ENCODE measurements at places on chromosomes 4 and X.

DNA sequence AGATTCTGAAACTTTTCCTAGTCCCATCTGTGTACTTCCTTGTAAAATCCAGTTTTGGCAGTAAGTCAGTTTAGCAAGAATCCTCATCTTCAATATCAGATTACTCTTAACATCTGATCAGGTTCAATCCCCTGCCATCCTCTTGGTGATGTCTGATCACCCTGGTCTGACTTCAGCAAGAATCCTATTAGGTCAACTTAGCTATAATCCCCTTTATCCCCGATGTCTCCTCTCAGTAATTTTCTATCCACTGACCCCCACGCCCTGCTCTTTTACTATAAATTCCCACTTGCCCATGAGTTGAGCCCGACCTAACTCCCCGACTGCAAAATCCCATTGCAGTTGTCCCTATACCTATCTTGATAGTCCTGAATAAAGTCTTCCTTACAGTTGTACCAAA lies 57.9 kb upstream of the PRSS48 start:
- no peak for DNase-seq

DNA sequence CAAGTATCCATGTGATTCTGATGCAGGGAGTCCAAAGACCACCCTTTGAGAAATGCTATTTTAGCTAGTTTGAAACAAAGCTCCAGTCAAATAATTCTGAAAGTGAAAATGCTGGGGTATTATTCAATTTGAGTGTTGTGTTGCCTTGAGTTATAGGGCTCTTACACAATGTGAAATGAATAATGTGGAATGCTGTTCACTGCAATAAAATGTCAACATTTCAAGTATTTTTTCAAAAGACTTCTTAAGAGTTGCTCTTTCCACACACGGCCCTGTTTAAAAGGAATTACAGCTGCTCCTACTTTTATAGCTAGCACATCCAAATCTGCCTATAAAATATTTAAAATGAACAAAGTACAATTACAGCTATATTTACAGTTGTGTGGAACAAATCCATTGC lies 27.5 kb upstream of the PLS3 start:
- DNase-seq: no peak

DNA sequence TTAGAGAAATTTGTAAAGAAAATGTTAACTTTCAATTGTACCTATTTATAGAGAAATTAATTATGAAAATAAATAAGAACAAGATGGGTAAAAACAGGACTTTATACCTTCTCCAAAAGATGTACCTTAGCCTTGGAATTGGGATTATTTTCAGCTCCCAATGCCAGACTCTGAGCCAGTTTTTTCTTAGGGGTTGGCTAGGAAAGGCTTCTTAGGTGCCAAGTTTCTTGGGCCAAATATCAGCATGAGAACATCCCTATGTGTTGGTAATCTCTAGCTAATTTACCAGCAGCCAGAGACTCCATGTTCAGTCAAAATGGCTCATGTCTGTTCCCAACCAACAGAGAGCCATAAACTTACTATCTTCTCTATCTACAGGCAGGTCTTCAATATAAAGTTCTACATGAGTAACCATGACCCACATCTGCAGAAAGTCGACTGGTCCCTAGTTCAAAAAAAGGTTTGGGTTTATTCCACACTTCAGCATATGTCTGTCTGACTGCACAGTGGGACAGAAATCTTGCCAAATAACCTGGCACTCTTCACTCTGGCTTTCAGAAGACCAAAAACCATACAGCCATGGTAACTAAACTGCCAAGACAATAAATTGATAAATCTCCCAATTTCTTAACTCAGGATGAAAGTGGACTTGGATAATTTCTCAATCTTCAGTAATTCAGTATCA lies 380.5 kb upstream of the RASGEF1B start:
- no peak for DNase-seq

DNA sequence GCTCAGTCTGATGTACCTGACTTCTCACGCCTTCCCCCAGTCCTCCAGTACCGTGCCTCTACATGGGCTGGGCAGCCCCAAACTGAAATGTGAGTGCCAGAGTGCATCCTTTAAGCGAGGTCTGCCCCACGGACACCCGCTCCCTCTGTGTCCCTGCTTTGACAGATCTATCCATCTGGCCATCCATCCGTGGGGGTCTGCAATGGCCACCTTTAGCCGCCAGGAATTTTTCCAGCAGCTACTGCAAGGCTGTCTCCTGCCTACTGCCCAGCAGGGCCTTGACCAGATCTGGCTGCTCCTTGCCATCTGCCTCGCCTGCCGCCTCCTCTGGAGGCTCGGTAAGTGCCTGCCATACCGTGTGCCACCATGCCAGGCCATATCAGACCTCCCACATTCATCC lies 827 bp downstream of the PORCN start:
- DNase-seq: no peak

- DNase-seq: no peak
Measured at GRCh38 chr4:185683222-185683621, 128.8 kb downstream of the SORBS2 start.

DNA sequence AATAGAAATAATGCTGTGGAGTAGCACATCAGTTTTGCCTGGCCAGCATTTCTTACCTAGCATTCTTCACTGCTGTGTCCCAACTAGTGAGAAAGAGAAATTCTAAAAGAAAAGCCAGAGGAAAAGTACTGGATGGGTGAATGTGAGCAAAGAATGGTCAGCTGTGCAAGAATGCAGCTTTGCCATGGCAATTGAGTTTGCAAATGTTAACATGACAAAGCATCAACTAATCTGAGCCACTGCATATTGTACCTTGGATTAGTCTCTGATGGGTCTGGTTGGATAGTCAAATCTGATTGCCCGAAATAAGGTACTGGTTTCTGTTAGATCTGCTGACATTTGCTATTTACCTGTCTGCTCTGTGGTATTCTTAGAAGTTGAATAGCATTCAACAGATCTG lies 38.7 kb downstream of the ADD1 start:
- no peak for DNase-seq

DNA sequence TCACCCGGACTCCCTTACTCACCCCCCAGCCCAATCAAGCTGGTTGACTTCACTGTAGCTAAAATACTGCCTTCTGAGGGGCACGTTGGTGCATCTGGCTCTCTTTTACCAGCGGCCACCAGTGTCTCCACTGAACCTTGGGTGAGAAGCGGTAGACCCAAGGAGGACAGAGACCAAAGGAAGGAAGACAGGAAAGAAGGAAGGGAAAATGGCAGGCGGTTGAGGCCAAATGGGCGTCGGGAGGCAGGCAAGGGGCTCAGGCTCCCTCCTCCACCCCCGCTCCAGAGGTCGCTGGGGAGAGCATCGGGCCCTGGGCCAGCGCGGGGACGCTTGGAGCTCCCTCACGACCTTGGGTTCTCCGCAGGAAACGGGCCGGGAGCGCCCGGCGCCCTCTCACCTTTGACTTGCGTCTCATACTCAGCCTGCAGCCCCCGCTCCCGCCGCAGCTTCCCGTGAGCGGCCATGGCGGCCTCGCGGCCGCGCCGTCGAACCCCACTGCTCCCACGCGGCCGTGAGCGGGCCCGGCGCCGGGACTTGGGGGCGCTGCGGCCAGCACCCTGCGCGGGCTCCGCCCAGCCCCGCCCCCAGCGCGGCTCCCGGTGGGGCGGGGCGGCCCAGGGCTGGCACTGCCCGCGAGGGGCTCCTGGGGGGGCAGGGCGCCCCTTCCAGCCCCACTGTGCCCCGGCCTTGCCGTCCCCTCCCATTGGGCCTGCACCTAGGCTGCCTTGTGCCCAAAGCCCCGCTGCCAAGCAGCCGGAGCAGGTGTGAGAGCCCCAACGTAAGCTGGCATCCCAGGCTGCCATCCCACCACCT lies at the start of gene ARHGAP4:
Gene ARHGAP4, minus strand, starts transcription at position 526 of the 813 bp plus-strand sequence. Its CDS starts 62 bp downstream, at position 464.
- no peak for DNase-seq

DNA sequence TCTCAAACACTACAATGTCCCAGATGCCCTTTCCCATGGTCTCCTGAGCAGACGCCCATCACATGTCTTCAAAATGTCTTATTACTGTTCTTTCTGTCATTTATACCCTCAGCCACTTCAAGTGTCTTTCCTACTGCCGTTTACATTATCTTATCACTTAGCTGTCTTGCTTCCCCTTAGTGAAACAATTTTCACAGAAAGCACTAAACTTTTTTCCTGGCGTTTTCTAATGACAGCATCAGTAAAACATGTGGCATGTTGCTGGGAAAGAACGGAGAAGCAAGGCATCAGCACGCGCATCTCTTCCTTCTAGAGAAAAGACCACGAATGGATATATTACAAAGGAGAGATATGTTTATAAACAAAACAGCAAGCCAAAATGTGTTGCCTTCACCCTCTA lies 189.7 kb upstream of the SLIT2 start:
- DNase-seq: no peak

DNA sequence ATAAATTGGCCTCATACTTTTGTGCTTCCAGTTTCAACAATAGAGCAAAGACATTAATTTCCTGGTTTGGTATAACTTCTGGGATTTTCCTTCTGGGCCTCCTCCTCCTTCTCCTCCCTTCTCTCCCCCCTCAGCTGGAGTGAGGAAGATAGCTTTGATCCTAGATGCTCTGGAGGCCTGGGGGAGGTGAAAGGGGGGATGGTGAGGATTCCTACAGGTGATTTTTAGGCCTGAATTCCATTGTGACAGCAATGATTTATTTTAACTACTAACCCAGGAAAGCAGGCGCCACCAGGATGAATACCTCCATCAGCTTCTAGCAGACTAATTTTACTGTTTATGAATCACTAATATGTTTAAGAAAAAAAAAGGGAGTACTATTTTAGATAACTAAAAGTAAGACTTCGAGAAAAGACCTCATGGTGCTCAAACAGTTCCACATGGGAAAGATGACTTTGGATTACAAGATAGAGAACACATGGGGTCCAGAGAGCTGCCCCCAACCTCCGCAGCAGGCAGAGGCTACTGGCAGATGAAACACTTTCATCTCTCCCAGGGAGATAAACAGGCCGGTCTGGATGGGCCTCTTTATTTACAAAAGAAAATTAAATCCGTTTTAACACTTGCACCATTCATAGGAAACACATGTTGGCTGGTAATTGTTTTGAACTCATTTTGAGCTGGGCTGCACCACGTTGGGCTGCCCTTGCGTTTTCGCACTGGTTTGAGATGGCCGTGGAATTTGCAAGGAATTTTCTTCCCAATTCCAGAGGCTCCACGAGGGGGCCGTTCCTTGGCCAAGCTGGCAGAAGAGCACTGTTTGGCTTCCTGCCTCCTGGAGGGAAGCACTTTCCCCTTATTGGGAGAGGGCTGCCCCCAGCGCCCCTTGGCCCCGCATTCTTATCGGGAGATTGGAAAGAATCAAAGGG lies 125.1 kb upstream of the STX18 start:
- DNase-seq: no peak

- DNase-seq: no peak
Measured at GRCh38 chrX:73847100-73847499, 284.1 kb downstream of the CHIC1 start.

DNA sequence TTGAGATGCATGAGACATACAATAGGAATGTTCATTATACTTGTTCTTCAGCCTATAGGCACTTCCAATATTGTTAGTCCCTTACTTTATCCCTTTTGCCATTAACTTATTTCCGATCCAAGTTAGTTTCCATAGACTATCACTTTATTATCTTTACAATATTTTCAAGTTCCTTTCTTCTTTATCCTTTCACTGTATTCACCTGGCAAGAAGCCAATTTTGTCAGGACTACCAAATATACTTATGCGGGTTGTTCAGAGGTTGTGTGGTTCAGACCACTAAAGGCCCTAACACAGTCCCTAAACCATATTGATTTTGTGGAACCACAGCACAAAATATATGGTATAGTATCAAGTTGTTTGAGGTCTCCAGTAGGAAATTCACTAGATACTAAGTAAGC lies 245.0 kb upstream of the HTR2C start:
- no peak for DNase-seq

DNA sequence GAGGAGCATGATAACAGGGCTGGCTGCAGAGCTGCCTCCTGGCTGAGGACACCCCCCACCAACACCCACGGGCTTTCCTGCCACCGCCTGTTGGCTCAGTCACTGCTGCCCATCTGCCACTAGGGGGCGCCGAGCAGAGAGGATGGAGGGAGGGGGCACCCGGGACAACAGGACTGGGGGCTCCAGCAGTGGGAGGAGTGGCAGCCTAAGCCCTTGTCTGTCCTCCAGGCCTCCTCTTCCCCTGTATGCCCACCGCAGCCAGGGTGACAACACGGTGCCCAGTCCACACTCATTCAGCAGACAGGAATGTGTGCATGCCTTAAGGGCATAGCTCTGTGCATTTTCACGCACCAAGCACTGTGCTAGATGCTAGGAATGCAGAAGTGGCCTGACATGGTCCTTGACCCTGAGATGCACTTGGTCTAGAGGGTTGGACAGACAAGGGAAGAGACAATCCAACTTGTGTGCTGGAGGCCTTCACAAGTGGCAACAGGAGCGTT lies 149.9 kb downstream of the AMMECR1 start:
- DNase-seq: peak; percentile 50

- peak; percentile 56 for DNase-seq
Measured at GRCh38 chrX:15749642-15750610, 11.9 kb downstream of the CA5B start.

DNA sequence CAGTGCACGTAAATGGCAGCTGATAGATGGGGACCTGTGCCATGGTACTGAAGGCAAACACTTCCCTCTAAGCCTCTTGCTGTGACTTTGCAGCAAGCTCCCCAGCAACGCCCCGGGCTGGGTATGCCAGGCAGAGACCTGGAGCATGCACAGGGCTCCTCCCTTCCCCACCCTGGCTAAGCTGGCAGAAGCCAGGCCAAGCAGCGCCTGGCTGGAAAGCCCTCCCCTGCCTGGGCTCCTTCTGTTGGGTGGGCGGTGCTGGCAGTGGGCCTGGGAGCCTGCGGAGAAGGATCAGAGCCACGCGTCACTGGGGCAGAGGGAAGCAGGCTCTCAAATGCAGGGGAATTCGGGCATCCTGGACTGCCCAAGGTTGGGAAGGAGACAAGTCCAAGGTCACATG lies 3.6 kb downstream of the ATP2B3 start:
- DNase-seq: no peak

- peak; percentile 48 for DNase-seq
Measured at GRCh38 chrX:154123241-154124219, 20.5 kb upstream of the OPN1LW start.

DNA sequence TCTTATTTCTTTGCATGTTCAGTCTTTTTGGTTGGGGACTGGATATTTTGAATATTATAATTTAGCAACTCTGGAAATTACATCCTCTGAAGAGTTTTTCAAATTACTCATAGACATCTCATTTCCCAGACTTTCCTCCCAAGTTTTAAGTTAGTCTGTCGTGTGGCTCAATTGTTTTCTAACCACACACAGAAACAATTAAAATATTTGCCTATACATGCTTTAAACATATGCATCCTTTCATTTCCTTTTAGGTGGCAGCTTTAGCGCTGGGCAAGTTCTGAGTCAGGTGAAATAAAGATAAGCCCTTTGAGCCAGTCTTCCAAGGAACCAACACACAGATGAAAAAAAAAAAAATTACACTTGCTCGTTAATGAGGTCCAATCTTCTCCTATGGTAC lies 307.0 kb upstream of the SPOCK3 start:
- DNase-seq: no peak

GRCh38 chr4:139532947-139533346 lies 23.1 kb downstream of the SETD7 start:
- no peak for DNase-seq

DNA sequence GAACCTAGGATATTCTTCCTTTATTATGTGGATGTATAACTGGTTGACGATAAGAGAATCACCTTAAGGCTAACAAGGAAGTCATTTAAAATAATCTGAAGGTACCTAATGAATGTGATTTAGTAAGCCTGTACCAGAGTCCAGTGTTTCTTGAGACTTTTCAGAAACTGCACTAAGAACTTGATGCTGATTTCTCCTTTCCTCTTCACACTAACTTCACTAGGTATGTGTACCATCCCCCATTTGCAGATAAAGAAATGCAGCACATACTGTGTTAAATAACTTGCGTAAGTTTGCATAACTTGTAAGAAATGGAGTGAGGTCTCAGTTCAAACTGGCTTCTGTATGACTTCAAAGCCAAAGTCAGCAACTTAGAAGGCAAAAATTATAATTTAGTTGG lies 63.3 kb downstream of the ELOVL6 start:
- no peak for DNase-seq
